ENCODE measurements at places on chromosomes 11 and 22.

GRCh38 chr11:12363373-12363772, 14.0 kb upstream of the PARVA start:
- no peak for DNase-seq

DNA sequence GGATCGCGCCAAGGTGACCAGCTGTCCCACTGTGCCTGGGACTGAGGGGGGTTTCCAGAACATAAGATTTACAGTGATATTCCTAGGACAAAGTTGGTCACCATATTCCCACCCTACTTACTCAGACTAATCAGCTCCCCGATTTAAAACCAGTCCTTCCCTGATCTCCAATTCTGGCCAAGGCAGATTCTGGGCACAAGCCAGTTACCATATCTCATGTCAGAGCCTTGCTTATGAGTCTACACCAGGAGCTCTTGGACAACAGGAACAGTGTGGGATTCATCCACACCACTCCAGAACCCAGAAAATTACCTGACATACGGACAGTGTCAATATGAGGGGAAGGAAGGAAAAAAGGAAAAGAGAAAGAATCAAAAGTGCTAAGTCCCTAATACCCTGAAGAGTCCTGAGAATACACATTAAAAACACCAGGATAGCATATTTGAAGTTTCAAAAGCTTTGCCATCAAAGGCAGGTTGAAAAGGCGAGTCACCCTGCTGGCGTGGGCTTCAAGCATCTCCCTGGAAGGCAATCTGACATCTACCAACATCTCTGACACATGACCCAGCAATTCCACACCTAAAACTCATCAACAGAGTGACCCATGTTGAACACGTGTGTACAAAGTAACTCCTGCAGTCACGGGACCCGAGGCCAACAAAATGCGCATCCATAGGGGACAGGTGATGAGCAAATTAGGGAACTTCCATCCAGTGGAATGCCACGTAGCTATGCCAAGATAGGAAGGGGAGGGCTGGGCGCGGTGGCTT, 8.0 kb upstream of the IL2RB start:
- no peak for DNase-seq

GRCh38 chr11:45816614-45817013, 11.7 kb downstream of the SLC35C1 start:
- no peak for DNase-seq

DNA sequence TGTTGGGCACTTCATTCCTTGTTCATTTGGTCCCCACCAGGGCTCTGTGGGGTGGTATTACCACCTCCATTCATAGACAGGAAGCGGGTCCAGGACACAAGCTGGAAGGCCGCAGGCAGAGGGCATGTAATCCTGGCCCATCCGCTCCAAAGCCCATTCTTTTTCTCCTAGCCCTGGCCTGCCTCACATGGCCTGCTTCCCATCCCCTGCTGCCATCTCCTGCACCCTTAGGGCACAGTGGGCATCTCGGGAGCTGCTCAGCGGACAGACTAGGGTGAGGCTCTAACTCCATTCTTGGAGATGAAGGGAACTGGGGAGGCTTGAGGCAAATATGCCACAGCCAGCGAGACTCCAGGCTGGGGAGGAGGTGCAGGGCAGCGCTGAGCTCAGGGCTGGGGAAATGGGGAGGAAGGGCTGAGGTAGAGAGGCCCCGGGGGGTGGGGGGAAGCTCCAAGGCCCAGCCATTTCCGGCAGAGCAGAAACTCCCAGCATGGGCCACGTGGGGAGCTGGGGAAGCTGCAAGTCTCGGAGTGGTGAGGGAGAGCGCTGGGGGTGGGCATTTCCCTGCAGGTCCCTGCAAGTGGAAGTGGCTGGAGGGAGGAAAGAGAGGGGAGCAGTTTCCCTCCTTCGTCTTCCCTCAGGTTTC, 14.3 kb upstream of the BCL9L start:
- no peak for DNase-seq

GRCh38 chr11:91854171-91854570, 370.4 kb upstream of the FAT3 start:
- no peak for DNase-seq
